Colonic mucosa (tissue), 4 donors: ENCODE measurements at places on chromosomes 12 and 14.

DNA sequence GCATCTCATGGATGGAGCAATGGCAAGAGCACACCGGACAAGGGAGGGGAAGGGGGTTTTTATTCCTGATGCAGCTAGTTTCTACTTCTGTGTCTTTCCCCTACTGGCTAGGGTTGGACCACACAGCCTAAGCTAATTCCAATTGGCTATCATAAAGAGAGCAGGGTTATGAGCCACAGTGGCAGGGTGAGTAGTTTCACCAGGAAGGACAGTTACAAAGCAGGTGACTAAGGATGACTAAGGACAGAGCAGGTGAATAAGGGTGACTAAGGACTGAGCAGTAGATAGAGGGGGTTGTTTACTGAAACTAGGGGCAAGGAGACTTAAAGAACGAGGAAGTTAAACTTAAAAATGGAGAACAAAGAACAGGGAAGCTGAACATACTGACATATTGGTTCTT lies 321.4 kb upstream of the SEL1L start:
- H3K4me1 ChIP-seq: no peaks in the 10 kb centered on the region
- DNase-seq: no peak
- H3K27ac ChIP-seq: no peak overlapping the region
- no peak overlapping the region for H3K4me3 ChIP-seq
- no peaks in the 10 kb centered on the region for H3K27me3 ChIP-seq

DNA sequence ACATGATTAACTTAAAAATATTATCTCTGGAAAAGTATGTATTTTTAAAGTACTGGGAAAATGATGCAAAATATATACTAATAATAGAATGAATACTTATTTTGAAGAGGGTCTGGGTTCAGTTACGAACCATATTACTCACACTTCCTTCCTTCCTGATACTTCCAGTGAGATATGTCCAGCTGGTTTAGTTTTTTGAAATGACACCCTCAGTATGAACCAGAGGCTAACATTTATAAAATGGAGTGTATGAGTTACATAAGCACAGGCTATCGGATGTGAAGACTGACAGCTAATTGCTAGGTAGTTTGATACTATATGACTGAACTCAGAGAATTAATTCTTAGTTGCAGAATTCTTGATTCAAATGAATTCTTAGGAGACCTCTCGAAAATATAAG lies 122.9 kb downstream of the OTOGL start:
- no peak overlapping the region for H3K4me3 ChIP-seq
- H3K36me3 ChIP-seq: no peaks in the 10 kb centered on the region
- no peak for DNase-seq
- no peaks in the 10 kb centered on the region for H3K27me3 ChIP-seq
- no peak overlapping the region for H3K27ac ChIP-seq

DNA sequence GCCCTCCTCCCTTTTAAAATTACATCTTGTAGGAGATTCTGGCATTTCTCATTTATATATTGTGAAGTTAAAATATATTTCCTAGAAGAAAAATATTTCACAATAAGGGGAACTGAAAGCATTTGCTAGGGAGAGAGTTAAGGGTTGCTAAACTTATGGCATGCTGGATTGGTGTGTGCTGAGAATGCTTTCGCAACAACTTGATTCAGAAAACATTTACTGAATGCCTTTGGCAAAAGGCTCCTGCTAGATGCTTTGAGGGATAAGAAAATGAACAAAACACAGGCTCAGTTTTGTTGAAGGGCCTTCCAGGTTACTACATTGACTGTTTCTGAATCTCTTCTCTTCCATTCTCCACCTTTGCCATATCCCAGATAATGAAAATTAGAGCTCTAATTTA lies 67.5 kb downstream of the DIP2B start:
- peaks cover 6% of the 10 kb centered on the region for H3K4me1 ChIP-seq
- no peaks in the 10 kb centered on the region for H3K27me3 ChIP-seq
- no peak for DNase-seq
- no peak overlapping the region for H3K27ac ChIP-seq
- no peak overlapping the region for H3K4me3 ChIP-seq
- no peaks in the 10 kb centered on the region for H3K36me3 ChIP-seq

GRCh38 chr14:99699861-99700260 lies 15.8 kb downstream of the CYP46A1 start:
- no peak overlapping the region for H3K4me3 ChIP-seq
- no peak for DNase-seq
- H3K27ac ChIP-seq: no peak overlapping the region
- no peaks in the 10 kb centered on the region for H3K27me3 ChIP-seq

- H3K36me3 ChIP-seq: no peaks in the 10 kb centered on the region
- H3K4me3 ChIP-seq: peak overlapping the region; percentile 49
- peak; percentile 38 for DNase-seq
- H3K27me3 ChIP-seq: no peaks in the 10 kb centered on the region
- peak overlapping the region; percentile 66 for H3K27ac ChIP-seq
These were observed 325 bp upstream of the CLIP1 start for GRCh38 chr12:122422730-122423257.

DNA sequence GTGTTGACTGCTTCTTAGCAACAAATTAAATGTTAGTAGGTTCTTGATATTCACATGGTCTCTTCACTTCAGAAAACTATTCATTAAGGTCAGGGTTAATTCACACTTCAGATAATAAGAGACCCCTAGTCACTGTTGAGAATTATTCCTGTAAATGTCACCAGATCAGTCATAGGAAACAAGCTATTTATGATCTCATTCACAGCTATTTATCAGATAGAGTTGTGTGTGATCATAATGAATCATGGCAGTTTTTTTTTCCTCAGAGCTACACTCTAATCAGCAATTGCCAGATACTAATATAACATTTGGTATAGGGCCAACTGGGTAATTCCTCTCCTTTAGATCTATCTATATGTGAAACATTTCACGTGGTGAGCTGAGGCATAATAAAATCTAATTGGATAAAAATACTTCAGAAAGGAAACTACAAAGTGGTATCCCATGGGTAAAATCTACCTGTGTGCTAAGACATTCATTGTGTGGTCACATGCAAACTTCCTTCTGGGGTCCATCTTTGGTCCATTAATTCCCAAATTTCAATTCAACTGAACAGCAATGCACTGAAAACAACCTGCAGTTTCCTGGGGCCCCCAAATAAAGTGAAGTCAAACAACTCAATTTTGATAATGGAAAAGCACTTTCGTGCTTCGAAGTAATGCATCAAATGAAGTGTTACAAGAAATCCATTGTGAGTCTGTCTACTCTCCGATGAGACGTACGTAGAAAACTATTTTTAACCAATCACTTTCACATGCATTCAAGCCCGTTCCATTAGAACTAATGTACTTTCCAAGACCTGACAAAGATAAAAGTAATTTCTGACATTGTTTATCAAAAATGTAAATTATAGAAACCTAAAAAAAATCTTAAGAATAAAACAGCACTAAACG lies 197.0 kb downstream of the ACSS3 start:
- no peak overlapping the region for H3K4me3 ChIP-seq
- DNase-seq: no peak
- H3K36me3 ChIP-seq: no peaks in the 10 kb centered on the region
- no peak overlapping the region for H3K27ac ChIP-seq

GRCh38 chr14:75823334-75823733 lies 158.5 kb downstream of the TGFB3 start:
- no peaks in the 10 kb centered on the region for H3K36me3 ChIP-seq
- peaks cover 20% of the 10 kb centered on the region for H3K4me1 ChIP-seq
- H3K27me3 ChIP-seq: no peaks in the 10 kb centered on the region
- no peak for DNase-seq
- H3K4me3 ChIP-seq: no peak overlapping the region
- H3K27ac ChIP-seq: peak overlapping the region; percentile 67

GRCh38 chr14:95495538-95496025 lies 20.9 kb downstream of the SYNE3 start:
- peaks cover 21% of the 10 kb centered on the region for H3K4me1 ChIP-seq
- no peaks in the 10 kb centered on the region for H3K27me3 ChIP-seq
- peak; percentile 53 for DNase-seq
- no peak overlapping the region for H3K4me3 ChIP-seq
- H3K27ac ChIP-seq: peak overlapping the region; percentile 61
- H3K36me3 ChIP-seq: no peaks in the 10 kb centered on the region

- H3K36me3 ChIP-seq: no peaks in the 10 kb centered on the region
- H3K27me3 ChIP-seq: no peaks in the 10 kb centered on the region
- no peak overlapping the region for H3K4me3 ChIP-seq
- H3K4me1 ChIP-seq: peaks cover 22% of the 10 kb centered on the region
These were observed 23.7 kb downstream of the NCOR2 start for GRCh38 chr12:124543590-124544310.

GRCh38 chr12:1499351-1499750 lies 95.0 kb downstream of the FBXL14 start:
- no peak for DNase-seq
- H3K4me3 ChIP-seq: no peak overlapping the region
- no peaks in the 10 kb centered on the region for H3K36me3 ChIP-seq
- H3K4me1 ChIP-seq: peaks cover 3% of the 10 kb centered on the region
- no peaks in the 10 kb centered on the region for H3K27me3 ChIP-seq
- no peak overlapping the region for H3K27ac ChIP-seq

GRCh38 chr12:80567401-80567800 lies 123.4 kb downstream of the PTPRQ start:
- H3K4me1 ChIP-seq: no peaks in the 10 kb centered on the region
- H3K36me3 ChIP-seq: no peaks in the 10 kb centered on the region
- no peak overlapping the region for H3K4me3 ChIP-seq
- DNase-seq: no peak
- H3K27ac ChIP-seq: no peak overlapping the region

DNA sequence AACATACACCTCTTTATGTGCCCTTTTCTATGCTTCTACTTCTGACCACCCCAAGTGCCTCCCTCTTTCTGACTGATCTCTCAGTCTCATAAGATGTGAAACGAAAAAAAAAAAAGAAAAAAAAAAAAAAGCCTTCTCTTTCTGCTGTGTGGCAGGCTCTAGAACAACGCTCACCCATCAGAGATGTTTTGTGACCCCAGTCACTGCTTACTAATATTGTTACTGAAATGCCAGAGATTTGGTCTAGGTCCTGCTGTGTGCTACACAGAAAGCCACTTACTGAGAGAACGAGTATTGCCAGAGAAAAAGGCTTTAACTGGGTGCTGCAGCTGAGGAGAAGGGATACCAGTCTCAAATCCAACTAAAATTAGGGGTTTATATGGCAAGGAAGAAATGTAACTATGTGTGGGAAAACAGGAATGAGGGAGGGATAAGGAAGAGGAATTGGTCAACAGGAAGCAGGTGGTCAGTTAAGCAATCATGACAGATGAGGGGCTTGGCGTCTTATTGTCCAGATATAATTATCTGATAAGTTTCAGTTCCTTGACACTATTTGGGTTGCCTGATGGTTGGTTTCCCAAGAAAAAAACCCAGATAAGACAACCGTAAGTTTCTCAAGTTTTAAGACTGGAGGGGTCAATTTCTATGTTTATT lies 149.0 kb downstream of the NAV3 start:
- no peak overlapping the region for H3K4me3 ChIP-seq
- no peak for DNase-seq
- no peaks in the 10 kb centered on the region for H3K27me3 ChIP-seq
- no peak overlapping the region for H3K27ac ChIP-seq

DNA sequence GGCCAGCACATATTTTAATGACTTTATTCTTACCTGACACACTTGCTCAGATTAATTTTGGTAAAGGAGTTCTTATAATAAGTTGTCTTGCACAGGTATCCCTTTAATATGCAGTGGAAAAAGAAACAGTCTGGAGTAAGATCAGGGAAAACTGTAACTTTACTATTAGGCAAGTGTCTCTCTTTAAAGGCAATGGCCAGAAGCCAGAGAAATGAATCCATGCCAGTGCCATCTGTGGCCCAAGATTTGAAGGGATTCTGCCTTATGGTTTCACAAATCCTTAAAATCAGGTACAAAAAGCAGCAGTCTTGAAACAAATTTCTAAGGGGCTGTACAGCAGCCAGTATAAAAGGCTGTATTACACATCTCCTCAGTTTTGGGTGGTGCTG lies 22.4 kb downstream of the NFYB start:
- H3K4me1 ChIP-seq: no peaks in the 10 kb centered on the region
- DNase-seq: no peak
- no peak overlapping the region for H3K4me3 ChIP-seq
- no peaks in the 10 kb centered on the region for H3K36me3 ChIP-seq
- H3K27me3 ChIP-seq: no peaks in the 10 kb centered on the region
- no peak overlapping the region for H3K27ac ChIP-seq

DNA sequence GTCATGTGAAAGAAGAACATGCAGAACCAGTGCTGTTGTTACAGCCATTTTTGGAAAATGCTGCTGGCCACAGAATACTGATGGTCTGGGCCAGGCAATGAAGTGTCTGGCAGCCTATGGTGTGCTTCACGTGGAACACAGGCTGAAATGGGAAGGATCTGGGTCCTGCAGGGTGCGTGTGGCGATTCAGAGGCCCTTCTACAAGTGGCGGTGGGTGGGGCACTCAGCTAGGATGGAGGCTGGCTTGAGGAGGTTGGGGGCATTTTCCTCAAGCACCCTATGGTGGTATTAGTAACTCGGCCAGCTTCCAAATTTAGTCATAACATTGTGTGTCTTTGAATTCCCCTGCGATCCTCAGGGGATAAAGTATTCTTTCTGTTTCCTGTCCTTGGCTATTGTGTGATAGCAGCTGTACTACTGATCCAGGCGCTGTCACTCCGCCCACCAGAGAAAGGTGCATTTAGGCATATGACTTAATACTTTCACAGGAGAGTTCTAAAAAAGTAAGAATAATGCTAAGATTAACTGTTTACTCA lies 9.2 kb upstream of the RAD52 start:
- H3K4me3 ChIP-seq: no peak overlapping the region
- no peak for DNase-seq
- no peaks in the 10 kb centered on the region for H3K36me3 ChIP-seq

- DNase-seq: peak; percentile 36
- no peaks in the 10 kb centered on the region for H3K36me3 ChIP-seq
These were observed 44.9 kb downstream of the KRT80 start for GRCh38 chr12:52146822-52147366.

DNA sequence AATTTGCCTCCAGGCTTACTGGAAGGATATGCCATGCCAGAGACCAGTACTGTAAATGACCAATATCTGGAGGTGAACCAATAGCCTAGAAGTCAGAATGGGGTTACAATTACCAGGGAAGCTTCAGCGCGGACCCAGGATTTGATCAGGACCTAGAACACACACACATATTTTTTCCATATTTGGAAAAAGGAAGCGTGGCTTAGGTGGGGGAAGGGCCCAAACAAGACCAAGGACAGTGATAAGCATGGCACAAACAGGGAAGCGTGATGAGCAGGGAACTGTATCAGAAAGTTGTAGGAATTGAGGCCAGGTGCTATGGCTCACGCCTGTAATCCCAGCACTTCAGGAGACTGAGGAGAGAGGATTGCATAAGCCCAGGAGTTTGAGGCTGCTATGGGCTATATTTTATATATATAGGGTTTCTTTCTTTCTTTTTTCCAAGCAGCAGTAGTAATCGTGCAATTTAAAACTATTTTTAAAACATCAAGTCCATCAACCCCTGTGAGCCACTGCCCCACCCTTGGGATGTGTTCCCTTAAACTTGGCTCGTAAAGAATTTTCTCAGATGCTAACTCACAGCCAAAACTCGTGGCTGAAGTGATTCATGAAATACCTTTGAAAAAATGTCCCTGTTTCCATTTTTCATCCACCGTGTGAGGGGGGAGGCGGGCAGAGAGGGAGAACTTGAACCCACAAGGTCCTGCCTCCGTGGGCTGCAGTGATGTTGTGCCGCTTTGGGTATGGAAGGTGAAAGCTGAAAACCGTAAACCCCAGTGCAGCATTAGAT lies 16.7 kb downstream of the HRK start:
- no peaks in the 10 kb centered on the region for H3K27me3 ChIP-seq
- H3K4me1 ChIP-seq: no peaks in the 10 kb centered on the region
- H3K36me3 ChIP-seq: no peaks in the 10 kb centered on the region
- no peak overlapping the region for H3K4me3 ChIP-seq
- H3K27ac ChIP-seq: no peak overlapping the region
- no peak for DNase-seq
